ENCODE measurements at places on chromosomes 12 and 14.
A peak's percentile ranks its signal among the peaks of the same experiment; 100 is the strongest.

GRCh38 chr14:50025776-50026175 lies 90.6 kb downstream of the VCPKMT start:
- peak; percentile 24 for DNase-seq

- DNase-seq: no peak
Measured at GRCh38 chr12:103348935-103349334, 146.8 kb downstream of the C12orf42 start.

DNA sequence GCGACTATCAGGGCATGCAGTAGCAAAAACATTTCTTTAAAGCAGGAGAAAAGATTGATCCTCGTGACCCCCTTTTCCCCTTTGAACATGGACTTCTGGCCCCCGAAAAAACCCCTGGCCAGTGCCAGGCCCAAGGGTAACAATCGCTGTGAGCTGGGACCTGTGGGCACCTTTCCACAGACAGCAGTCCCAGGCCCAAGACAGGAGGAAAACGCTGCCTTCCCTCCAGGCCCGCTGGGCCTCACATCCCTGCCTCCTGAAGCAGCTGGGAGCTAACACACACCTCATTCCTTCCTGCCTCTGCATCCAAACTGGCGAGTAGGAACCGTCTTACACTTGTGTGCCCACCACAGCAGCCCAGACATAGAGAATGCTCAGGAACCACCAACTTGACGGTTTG lies 1.2 kb downstream of the VWF start:
- DNase-seq: no peak

GRCh38 chr12:115103884-115104883 lies 420.2 kb upstream of the TBX3 start:
- DNase-seq: no peak

DNA sequence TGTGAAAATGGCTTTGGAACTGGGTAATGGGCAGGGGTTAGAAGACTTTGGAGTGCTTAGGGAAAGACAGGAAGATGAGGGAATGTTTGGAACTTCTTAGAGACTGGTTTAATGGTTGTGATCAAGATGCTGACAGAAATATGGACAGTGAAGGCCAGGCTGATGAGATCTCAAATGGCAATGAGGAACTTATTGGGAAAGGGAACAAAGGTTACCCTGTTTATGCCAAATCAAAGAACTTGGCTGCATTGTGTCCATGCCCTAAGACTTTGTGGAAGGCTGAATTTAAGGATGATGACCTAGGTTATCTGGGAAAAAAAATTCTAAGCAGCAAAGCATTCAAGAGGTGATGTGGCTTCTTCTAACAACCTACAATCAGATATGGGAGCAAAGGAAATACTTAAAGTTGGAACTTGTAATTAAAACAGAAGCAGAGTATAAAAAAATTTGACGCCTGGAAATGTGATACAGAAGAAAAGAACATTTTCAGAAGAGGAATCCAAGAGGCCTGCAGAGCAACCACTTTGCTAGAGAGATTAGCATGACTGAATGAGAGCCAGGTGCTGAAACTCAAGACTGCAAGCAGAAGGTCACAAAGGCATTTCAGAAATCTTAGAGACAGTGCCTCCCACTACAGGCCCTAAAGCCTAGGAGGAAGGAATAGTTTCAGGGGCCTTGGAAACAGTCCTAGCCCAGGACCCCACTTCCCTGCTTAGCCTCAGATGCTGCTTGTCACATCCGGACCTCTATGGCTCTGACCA lies 65.6 kb upstream of the FLRT2 start:
- no peak for DNase-seq

DNA sequence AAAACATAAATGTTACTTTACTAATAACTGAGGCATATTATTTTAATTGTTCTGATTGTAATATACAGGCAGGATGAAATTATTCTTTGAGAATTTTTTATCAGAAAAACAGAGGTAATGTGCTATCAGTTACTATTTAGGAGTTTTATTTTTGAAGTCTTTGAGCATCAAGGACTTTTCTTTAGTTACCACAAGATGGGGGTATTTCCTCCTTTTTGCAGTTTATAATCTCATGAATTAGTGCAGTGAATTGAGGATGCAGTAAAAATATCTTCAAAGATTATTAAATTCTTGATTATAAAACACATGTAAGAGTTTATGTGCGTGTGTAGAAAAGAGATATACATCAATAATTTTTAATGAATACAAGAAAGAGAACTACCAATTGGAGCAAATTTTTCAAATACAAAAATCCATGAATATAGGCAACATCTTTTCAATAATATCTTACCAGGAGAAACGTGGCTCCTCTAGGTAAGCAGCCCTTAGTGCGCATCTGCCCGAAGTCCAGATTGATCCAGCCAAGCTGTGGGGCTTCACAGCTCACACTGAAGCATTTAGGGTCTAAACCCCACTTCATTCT lies 71.6 kb downstream of the ERGIC2 start:
- DNase-seq: peak; percentile 12
